Activated T-helper 1 cell treated with anti-CD3 and anti-CD28 coated beads, Interleukin-12 subunit alpha, Interleukin-12 subunit beta, Interleukin-2, Interleukin-4 antibody, amounts not matched to agents 30 ng/mL and 10 ng/mL and 1 ng/mL, durations not matched to agents 14 hours and 24 hours and 36 hours (primary cell): ENCODE measurements at places on chromosomes 2 and 18.

DNA sequence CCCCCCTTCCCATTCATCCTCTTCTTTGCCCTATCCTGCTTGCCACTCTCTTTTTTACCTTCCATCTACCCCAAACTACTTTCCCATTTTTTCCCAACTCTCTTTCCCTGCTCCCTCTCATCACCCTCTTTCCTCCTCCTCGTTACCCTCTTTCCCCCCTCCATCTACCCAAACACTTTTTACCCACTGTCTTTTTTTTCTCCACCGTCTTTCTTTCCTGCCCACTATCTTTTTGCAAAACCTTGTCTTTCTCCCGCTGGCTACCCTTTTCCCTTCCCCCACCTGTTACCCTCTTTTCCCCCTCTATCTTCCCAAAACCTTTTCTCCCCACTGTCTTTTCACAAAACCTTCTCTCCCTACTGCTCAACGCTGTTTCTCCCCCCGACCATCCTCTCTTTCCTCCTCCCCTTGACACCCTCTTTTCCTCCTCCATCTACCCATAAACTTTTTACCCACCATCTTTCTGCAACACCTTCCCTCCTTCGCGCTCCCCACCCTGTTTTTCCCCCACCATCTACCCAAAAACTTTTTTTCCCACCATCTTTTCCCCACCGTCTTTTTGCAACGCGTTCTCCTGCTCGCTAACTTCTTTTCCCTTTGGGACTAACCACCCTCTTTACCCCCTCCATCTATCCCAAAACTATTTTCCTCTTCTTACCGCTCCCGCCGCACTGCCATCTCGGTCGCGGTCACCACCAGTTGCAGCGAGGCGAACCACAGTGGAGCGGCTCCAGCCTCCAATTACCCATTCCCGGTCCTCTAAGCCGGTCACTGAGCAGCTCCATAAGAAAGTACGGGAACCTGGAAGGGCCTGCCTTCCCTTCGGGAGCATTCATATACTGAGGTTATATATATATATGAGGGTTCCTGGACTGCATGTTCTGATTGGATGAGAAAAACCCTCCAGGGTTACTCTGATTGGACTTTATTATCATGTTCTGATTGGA lies 15.0 kb downstream of the CCDC74A start:
- DNase-seq = no peak

- DNase-seq = no peak
Observed at GRCh38 chr2:166628478-166629136, 134.6 kb upstream of the SCN7A start.

DNA sequence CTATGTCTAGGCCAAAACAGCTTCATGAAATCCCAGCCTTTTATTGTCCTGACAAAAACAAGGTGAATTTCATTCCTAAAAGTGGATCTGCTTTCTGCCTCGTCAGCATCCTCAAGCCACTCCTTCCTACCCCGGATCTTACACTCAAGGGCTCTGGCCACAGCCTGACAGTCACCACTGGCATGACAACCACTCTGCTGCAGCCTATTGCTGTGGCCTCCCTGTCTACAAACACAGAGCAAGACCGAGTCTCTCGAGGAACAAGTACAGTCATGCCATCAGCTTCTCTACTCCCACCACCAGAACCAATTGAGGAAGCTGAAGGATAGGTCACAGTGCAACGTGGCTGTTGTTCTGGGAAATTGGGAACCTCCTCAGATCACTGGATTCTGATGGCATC lies 106.1 kb downstream of the ICA1L start:
- no peak for DNase-seq

GRCh38 chr2:43149482-43150107 lies 76.8 kb downstream of the ZFP36L2 start:
- no peak for DNase-seq

DNA sequence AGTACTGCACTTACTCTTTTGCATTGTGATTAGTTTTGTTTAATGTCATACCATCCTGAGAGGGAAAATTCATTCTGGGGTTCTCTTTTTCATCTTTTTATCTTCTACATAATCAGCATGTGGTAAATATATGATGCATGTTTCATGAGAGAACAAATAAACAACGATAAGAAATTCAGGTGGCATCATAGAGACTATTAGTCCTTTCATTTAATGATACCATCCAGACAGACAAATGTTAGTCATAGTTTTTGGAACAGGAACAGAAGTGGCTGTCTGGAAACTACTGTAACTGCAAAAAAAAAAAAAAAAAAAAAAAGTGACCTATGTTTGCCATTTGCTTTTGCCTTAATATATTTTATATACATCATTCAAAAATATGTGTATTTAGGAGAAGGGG lies 761.0 kb downstream of the EPHA4 start:
- no peak for DNase-seq

DNA sequence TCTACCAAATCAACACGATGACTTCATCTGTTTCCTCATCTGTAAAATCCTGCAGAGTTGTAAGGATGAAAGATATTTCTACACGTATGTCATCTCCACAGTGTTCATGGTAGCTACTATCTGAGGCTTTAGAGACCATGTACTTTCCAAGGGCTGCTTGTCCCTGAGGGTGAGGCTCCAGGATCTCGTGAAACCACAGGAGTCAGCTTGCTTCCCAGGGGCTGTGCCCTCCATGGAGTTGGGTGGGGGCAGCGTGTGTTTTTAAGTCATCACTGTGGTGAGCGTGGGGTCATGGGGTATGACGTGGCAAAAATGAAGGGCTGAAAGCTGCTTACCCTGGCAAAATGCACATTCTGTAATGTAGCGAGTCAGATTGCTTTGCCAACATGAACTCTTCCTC lies 81.6 kb downstream of the ASAP2 start:
- no peak for DNase-seq

- DNase-seq = no peak
Observed at GRCh38 chr2:9797681-9798556, 45.4 kb upstream of the TAF1B start.

GRCh38 chr18:23718243-23718720 lies 29.0 kb downstream of the LAMA3 start:
- DNase-seq = no peak

DNA sequence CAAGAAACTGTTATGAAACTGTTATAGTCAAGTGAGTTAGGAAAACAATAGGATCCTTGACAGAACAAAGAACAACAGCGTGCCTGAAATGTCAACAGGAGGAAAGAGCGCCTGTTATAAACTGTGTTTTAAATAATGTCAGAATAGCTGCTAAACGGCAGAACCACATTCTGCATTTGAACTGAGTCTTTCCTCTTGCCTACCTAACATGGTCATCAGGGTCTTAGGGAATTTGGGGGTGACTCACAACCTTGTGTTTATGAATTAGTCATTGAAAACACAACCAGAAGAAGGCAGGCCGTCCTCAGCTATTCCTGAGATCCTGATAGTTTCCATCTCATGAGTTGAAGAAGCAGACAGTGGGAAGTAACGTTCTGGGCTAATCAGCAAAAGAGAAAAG lies 222.0 kb upstream of the FN1 start:
- no peak for DNase-seq

GRCh38 chr2:113965644-113966043 lies 75.8 kb downstream of the ACTR3 start:
- no peak for DNase-seq

DNA sequence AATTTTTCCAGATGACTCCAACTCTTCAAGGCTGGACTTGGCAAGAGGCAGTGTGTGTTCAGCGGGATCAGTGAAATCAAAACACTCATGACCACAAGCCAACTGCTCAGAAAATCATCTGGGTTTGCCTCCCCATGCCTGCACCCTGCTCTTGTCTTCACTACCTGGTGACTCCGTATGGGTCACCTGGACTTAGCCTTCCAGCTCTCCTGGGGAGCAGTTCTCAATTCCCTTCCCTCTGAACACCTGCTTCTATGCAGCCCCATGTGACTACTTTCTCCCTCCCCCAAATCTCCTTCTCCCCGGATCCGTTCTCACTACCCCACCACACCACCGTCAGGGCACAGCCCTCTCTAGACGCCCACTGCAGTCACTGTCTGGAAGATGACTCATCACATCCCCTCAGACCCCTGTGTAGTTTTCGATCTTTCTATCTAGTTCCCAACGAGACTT lies 130.2 kb upstream of the ID2 start:
- DNase-seq = no peak

- no peak for DNase-seq
Observed at GRCh38 chr18:35497027-35497369, 762 bp downstream of the INO80C start.

DNA sequence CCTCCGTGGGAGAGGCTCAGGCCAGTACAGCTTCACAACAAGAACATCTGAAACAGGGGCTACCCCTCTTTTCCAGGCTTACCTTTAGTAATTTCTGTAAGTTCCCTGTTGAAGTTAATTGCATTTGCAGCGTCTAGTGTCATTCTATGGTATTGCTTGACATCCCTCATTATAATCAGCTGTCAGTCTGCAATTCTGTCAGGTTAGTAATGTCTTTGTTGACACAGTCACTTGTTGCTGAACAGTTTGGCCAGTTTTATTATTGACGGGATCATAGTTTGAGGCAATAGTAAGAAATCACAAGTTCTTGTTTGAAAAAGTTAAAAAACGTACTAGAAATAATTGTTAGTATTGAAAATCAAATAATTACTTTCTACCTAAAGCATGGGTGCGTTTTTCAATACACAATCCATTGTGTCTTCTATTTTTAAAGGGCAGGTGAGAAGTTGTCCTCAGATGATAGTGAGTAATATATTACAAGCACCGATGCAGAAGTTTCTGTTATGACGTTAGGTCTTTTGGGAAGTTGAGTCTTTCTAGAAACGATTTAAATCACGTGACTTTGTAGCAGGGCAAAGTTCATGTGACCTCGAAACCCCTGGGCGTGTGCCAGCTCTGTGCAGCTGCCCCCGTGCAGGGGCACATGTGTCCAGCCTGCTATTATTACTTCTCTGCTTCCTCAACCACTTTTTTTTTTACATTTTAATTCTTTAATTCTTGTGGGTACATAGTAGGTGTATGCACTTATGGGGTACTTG lies 49.5 kb upstream of the MBP start:
- no peak for DNase-seq

GRCh38 chr18:32919799-32920198 lies 147.0 kb upstream of the KLHL14 start:
- DNase-seq = no peak

DNA sequence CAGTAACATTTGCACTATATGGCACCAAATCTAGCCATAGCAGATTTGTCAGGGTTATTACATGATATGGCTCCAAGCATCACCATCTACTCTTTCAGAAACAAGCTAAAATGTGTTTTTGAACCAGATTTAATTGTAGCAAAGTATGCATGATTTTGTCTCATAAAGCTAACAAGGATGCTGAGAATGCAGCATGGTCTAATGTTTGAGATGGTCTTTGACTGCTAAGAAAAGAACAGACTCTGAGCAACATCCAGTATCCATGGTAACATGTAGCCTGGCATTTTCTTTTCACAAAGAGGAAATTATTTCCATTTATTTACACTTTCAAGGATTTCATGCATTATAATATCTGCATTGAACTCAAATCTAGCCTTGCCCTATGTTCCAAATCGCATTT lies 206.5 kb downstream of the PDE1A start:
- no peak for DNase-seq

DNA sequence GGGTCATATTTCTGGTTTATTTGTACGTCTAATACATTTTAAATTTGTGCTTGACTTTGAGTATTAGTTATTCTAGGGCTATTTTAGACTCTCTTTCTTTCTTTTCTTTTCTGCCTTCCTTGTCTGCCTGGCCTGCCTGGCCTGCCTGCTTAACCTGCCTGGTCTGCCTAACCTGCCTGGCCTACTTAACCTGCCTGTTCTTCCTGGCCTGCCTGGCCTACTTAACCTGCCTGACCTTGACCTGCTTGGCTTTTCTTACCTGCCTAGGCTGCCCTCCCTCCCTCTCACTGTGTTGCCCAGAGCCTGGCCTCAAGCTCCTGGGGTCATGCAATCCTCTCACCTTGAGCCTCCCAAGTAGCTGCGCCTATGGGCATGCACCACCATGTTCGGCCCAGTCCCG lies 83.7 kb downstream of the PMAIP1 start:
- no peak for DNase-seq

- no peak for DNase-seq
Observed at GRCh38 chr2:10481055-10481665, 33.0 kb upstream of the ODC1 start.

DNA sequence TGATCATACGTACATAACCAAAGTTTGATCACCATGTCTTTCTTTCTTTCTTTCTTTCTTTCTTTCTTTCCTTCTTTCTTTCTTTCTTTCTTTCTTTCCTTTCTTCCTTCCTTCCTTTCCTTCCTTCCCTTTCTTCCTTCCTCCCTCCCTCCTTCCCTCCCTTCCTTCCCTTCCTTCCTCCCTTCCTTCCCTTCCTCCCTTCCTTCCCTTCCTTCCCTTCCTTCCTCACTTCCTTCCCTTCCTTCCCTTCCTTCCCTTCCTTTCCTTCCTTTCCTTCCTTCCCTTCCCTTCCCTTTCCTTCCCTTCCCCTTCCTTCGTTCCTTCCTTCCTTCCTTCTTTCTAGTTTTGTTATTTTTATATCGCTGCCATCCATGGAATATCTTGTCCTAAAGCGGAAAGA lies 406.7 kb upstream of the DDX18 start:
- DNase-seq = no peak

DNA sequence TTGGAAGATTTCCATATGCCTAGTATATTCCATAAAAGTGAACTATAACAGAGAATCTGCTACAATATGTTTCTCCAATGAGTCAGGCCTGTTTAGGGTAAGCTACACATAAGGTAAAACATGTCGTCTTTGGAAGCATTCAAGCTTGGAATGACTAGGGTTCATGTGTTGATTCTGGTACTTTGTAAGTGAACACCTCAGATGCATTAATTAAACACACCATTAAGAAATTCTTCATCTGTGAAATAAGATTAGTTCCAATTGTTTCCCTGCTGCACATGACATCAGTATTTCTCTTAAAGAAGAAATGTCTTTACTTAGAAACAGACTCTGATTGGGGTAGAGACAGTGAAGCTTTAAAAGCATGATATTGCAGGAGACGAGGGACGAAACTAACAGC lies 461.1 kb upstream of the NXPH2 start:
- DNase-seq = no peak

GRCh38 chr18:43642727-43643330 lies 365.5 kb upstream of the SYT4 start:
- no peak for DNase-seq

GRCh38 chr2:109382951-109383350 lies 230.8 kb downstream of the SEPTIN10 start:
- no peak for DNase-seq

- DNase-seq = no peak
Observed at GRCh38 chr2:40955042-40955441, 503.2 kb upstream of the SLC8A1 start.

- peak; percentile 16 for DNase-seq
Observed at GRCh38 chr2:1781291-1782080, 37.2 kb upstream of the PXDN start.

- DNase-seq = no peak
Observed at GRCh38 chr2:60478660-60479059, 74.8 kb downstream of the BCL11A start.

DNA sequence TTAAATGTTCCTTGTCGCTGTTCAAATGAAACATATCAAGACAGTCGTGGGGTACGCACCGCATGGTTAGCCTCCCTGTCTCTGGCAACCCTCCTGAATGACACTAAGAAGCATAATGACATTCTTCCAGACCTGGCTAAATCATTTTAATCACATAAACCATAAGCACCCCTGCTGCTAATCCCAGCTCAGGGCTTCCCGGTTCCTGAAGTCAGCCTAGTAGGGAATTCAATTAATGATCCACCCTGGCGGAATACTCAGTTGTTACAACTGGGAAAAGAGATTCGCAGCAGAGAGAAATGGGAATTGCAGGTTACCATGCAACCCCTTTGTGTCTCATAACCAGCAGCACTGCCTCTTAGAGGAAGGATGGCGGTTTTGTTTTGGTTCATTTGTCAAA lies 200.8 kb upstream of the AGAP1 start:
- no peak for DNase-seq
